ENCODE measurements at places on chromosomes 3 and 15.

- DNase-seq, result no peak
Observed at GRCh38 chr15:31020542-31020941, 29.1 kb upstream of the MTMR10 start.

DNA sequence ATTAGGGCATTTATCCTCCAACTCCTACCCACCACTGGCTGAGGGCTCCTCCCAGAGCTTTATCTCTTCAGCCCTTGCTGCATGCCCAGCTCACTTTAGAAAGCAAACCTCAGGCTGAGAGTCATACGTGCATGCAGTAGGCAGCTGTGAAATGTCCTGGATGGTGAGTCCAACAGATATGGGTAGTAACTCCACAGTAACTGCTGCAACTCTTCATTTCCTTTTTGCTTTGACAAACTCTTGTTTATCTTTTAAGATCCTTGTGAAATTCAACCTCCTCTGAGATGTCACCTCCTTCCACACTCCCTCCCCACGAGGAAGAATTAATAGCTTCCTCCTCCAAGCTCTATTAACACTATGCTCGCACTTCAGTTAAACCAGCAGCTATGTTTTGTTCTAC, 35.9 kb upstream of the CTNNB1 start:
- DNase-seq, result no peak

- no peak for DNase-seq
Observed at GRCh38 chr3:101117980-101118379, 124.8 kb upstream of the ABI3BP start.

DNA sequence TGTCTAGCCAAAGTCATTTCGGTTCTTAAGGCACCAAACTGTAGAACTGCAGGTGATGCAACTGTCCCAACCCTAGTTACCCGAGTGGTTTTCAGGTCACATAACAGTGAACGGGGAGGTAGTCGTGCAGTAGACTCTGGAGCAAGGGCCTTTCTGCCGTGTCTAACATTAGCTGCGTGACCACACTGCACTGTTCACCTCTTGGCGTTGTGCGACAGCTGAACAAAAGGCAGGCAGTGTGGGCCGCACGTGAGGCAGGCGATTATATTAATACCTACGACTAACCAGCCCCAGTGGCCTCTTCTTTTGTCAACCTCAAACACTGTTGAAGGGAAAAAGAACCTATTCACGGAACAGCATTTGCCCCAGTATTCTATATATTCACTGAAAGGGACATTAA, 2.8 kb downstream of the LRRN1 start:
- DNase-seq, result no peak

DNA sequence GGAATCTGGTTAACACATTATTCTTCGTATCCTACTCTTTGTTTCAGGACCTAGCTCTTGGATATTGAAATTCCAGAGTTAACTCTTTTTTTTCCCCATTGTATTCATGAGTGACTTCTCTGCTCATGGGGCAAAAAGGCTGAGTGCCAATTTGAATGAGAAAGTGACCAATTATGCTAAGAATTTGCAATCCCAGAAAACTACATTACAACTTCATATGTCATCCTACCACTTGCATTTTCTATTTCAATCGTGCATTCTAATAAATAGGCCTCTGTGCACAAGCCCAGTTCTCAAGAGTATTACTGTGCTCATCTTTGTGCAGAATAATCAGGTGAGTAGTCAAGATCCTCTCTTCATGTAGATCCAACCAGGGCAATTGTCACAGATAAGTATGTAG, 537.8 kb downstream of the OTOL1 start:
- DNase-seq, result no peak

GRCh38 chr15:67396114-67396513, 124.8 kb upstream of the C15orf61 start:
- DNase-seq, result no peak

All from COR-L47 (cell line).